Activated B cell treated with CpG ODN at 0.5 μM for 24 hours (primary cell): ENCODE measurements at places on chromosomes 3 and 15. TPM values are rescaled to one million over a fixed set of nuclear protein-coding genes. Genes with fewer than 3 reads are reported as not detected.

- no peak overlapping the region for H3K4me3 ChIP-seq
- H3K36me3 ChIP-seq = no peaks in the 10 kb centered on the region
- no peak for DNase-seq
- H3K27me3 ChIP-seq = peaks cover 9% of the 10 kb centered on the region
- H3K4me1 ChIP-seq = no peaks in the 10 kb centered on the region
Measured at GRCh38 chr15:57540211-57540610, 51.5 kb upstream of the MYZAP start.

- H3K27ac ChIP-seq = no peak overlapping the region
- H3K27me3 ChIP-seq = no peaks in the 10 kb centered on the region
- no peak for DNase-seq
- no peaks in the 10 kb centered on the region for H3K36me3 ChIP-seq
Measured at GRCh38 chr3:69607466-69608305, 131.6 kb upstream of the MITF start.

The CYP1A2 gene
- total RNA-seq = 0.16 TPM in 1 of 2 replicates, not detected in the other

The OIP5 gene
- total RNA-seq = 0.62 and 1.4 TPM in 2 replicates

The SI gene
- total RNA-seq = not detected in 2 replicates

The GOLGA8B gene
- 44.1 and 52.4 TPM in 2 replicates for total RNA-seq
